Thyroid gland (tissue), 4 donors: ENCODE measurements at places on chromosomes 4 and X.

GRCh38 chr4:73831569-73831968 is 4.9 kb upstream of the CXCL6 start:
- H3K27me3 ChIP-seq: no peaks in the 10 kb centered on the region
- H3K27ac ChIP-seq: no peak overlapping the region
- DNase-seq: no peak
- H3K4me1 ChIP-seq: peaks cover 5% of the 10 kb centered on the region
- H3K36me3 ChIP-seq: no peaks in the 10 kb centered on the region

DNA sequence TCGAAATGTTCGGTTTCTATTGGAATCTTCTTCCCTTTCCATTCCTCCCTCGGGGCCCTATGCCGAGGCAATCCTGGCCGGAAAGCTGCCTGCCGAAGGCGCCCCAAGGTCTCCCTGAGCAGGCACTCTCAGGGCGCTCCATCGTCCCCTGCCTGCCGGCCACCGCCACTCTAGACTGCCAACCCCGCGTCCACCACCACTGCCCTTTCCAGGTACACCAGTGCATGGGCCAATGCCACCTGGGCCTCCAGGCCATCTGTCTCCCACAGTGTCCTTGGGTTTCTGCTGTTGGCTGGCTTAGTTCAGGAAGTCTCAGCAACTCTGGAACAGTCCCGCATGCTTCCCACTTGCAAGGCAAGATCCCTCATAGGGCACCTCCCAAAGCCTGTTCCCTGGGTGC is 14.6 kb downstream of the CTAG1A start:
- H3K27me3 ChIP-seq: no peaks in the 10 kb centered on the region
- no peak overlapping the region for H3K4me3 ChIP-seq
- H3K27ac ChIP-seq: no peak overlapping the region
- no peaks in the 10 kb centered on the region for H3K4me1 ChIP-seq

DNA sequence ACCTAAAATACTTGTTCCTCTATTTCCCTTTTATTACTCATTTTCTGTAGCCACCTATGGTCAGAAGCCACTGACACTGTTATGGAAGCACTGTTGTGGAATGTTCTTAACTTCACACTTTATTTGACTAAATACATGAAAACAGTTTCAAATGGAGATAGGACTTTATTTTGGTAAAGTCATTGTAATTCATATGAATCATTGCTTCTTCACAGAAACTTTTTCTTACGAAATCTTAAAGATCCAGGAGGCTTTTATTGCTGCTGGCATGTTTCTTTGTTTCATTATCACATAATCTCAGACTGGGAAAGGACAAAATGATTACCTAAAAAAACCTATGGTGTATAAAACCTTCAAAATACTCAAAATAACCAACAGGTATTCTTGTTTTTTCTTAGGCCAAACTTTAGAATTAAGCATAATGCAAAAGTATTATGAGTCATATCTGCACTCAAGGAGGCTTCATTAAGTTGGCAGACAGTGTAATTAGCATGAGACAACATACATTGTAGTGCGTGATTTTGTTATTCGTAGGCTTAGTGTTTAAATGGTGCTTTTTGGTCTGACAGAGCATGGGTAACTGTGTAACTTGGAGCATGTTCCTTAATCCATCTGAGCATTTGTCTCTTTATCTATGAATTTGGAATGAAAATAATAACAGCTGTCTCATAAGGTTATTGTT is 58.0 kb downstream of the SH3BGRL start:
- H3K4me1 ChIP-seq: peaks cover 5% of the 10 kb centered on the region
- H3K27ac ChIP-seq: no peak overlapping the region
- DNase-seq: no peak
- H3K27me3 ChIP-seq: no peaks in the 10 kb centered on the region
- H3K4me3 ChIP-seq: no peak overlapping the region
- H3K36me3 ChIP-seq: no peaks in the 10 kb centered on the region

- H3K27ac ChIP-seq: no peak overlapping the region
- no peaks in the 10 kb centered on the region for H3K27me3 ChIP-seq
- no peaks in the 10 kb centered on the region for H3K36me3 ChIP-seq
- DNase-seq: no peak
- H3K4me1 ChIP-seq: no peaks in the 10 kb centered on the region
Observed at GRCh38 chr4:155906554-155907247, 3.2 kb downstream of the TDO2 start.

- no peak for DNase-seq
- H3K27me3 ChIP-seq: no peaks in the 10 kb centered on the region
- no peak overlapping the region for H3K27ac ChIP-seq
- no peaks in the 10 kb centered on the region for H3K4me1 ChIP-seq
Observed at GRCh38 chr4:100576570-100576969, 58.7 kb upstream of the EMCN start.

DNA sequence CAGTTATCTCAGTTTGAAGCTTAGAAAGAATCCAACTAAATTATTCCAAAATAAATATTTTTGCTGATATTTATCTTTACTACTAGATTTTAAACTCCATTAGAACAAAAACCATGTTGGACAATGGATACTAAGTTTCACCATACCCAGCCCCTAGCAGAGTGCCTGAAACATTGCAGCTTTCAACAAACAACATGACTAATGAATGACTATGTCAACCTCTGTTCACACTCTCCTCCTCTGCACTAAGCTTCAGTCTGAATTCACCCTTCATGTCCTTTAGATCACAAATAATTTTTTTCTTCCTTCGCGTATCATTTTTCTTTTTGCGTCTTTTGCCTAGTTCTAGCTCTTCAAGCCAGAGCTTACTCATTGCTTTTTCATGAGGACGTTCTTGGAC is 315.2 kb downstream of the PCDH10 start:
- H3K4me1 ChIP-seq: no peaks in the 10 kb centered on the region
- no peak for DNase-seq
- no peaks in the 10 kb centered on the region for H3K36me3 ChIP-seq

DNA sequence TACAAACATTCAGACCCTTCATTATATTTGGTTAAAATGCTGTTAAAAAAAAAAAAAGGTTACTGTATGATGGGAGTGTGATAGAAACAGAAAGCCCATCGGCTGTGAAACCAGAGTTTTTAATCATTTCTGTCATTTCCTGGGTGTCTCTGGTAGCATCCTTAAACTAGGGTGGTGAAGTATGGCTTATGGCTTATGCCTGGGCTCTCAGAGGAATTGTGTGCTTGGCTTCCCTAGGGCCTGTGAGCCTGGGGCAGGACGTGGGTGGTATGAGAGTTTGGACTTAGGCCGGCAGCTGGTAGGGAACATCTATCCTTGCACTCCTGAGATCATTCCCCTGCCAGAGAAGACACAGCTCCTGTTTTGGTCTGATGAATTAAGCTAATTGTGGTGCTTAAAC is 52.2 kb downstream of the DCUN1D4 start:
- no peaks in the 10 kb centered on the region for H3K4me1 ChIP-seq
- no peak overlapping the region for H3K4me3 ChIP-seq
- H3K27me3 ChIP-seq: no peaks in the 10 kb centered on the region
- H3K36me3 ChIP-seq: peaks cover 4% of the 10 kb centered on the region
- DNase-seq: no peak
- no peak overlapping the region for H3K27ac ChIP-seq
